Stimulated activated memory B cell treated with anti-CD40 and anti-IgM and Interleukin-4, amounts not matched to agents 10 μg/mL and 1 μg/mL and 100 μg/mL, for 72 hours (primary cell): ENCODE measurements at places on chromosomes 3 and 15.

DNA sequence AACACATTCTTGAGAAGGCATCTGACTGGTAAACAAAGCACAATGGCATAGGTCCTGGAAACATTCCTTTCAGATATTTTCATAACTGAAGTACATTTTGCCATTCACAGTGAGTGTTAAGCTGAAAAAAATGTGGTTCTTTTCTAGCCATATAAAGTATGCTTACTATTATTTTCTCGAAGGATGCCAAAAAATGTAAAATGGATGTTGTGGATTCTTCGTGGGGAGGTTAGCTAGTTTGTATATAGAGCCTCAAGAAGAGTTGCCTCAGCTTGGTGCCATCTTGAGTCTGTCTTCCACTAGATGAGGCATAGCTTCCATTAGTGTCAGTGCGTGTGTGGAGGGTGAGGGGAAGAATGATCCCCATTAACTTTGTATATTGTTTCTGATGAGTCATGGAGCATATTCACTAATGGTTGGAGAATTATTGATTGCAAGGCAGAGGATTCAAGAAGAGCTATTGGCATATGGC lies 4.1 kb downstream of the MBNL1 start:
- ATAC-seq = no peak

DNA sequence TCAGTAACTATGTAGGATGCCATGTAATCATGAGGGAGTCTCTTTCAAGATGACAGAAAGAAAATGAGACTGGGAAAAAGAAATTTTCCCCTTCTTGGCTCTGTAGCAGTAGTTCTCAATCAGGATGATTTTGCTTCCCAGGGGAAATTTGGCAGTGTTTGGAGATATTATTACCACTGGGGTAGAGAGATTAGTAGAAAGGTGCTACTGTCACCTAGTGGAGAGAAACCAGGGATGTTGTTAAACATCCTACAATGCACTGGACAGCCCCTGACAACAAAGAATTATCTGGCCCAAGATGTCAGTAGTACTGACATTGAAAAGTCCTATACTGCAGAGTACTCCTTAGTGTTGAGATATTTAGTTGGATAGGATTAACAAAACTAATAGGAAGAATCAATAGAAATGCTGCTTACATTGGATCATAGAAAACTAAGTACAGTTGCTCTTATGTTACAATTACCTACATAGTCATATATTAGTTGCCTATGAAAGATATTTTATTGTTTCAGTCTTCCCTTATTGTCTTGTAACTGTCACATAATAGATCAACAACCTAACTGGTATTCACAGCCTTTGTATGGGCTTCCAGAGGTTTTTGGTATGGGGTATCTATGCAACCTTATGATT lies 433.3 kb downstream of the RAP2B start:
- ATAC-seq = peak; percentile 56

DNA sequence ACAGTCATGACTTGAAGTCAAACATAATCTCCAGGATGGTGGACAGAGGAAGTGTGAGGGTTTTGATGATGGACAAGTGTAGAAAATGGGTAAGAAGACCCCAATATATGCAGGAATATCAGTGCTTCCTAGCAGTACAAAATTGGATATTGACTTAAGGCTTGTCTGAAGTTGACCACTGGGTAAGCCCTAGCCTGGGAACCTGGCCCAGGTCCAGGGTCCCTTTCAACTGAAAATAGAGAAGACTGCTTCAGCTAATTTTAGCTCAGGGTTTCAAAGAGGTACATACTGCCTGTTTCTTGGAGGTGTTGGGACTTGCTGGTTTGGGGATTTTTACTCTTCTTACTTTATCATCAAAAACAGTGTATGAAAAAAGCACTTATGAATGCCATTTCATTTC lies 4.7 kb downstream of the NR1D2 start:
- ATAC-seq = no peak

DNA sequence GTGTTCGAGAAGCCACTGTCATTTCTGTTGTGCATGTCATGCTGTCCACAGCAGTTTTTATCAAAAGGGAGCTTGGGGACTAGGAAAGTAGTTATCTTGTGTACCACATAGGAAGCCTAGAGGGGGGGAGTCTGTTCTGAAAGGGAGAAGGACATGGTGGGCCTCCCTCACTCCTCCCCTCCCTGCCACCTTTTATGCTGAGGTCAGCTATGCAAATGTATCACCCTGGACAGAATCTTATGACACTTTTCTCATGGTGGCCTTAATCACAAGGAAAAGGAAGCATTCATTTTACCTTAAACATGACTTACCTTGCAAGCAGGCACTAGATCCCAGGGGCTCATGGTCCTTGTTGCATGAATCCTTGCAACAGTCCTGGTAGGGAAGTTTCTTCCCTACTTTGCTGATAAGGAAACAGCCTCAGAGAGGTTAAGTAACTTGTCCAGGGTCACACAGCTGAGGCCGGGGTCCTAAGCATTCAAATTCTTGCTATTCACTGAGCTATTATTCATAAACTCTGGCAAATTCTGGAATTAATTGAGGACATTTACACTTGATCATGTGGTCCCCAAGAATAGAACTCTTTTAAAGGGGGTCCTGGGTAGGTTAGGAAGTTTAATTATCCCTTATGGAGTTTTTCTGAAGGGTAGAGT lies 81.1 kb upstream of the SLC6A1 start:
- ATAC-seq = no peak

DNA sequence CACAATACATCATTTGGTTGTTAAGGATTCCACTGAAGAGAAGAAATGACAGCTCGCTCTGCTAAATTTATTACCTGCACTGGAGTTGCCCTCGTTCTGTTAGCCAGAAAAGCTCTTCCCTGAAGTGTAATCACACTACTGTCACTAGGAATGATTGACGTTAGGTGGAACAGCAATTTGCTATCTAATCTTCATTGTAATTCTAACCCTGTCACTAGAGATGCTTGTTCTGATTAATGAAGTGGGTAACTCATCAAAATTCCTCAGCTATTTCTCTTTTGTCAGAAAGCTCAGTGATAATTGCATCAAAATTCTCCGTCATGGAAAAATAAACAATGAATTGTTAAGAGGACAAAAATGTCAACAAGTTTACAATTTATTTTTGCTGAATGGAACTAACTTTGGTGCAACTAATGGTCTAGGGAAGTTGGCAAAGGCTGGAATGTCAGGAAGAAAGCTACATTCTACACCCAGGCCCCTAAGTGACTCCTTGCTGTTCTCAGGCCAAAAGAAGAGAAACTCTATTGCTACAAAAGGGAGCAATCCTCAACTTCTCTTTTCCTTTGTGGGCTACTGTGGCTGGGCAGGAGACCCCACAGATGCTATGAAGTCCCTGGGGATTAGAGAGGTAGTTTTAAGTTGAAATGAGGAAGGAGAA lies 34.1 kb downstream of the CCDC191 start:
- ATAC-seq = no peak

GRCh38 chr3:59286791-59287531 lies 237.1 kb upstream of the CFAP20DC start:
- peak; percentile 63 for ATAC-seq

DNA sequence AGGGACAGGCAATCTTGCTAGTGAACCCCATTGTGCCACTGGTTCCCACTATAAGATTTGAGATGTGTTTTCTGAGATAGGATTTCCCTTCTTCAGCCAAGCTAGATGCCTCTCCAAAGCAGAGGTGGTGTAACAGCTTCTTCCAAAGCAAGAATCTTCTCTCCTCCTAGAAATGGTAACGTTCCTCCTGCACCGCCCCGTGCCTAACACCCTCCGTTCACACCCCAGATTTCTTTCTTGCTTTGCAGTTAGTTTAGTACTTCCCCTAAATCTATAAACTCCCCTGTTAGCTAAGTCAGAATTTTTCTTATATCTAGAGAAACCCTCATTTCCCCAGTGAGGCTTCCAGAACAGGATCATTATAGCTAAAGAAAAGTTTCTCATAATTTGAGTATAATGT lies 617.6 kb upstream of the MDFIC2 start:
- ATAC-seq = no peak

DNA sequence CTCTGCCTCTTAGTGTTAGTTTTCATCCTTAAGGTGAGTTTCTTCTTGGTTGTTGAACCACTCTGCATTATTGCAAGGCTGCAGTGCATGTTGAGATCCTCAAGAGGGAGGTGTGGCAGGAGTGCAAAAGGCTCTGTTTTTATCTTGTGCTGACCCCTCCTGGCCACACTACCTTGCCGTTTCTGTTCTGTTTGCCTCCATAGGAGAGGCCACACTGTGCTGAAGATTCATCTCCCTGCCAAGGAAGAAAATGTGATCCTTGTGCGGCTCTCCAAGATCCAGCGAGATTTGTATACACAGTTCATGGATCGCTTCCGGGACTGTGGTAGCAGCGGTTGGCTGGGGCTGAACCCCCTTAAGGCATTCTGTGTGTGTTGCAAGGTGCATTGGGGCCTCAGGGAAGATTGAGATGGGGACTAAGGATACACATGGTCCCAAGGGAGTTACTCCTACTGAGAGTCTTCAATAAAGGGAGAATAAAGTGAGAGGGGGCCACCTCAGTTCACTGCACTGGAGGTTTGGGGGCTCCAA lies 33.0 kb upstream of the TEX264 start:
- ATAC-seq = peak; percentile 75

GRCh38 chr15:27928386-27928785 lies 170.7 kb downstream of the OCA2 start:
- ATAC-seq = no peak

DNA sequence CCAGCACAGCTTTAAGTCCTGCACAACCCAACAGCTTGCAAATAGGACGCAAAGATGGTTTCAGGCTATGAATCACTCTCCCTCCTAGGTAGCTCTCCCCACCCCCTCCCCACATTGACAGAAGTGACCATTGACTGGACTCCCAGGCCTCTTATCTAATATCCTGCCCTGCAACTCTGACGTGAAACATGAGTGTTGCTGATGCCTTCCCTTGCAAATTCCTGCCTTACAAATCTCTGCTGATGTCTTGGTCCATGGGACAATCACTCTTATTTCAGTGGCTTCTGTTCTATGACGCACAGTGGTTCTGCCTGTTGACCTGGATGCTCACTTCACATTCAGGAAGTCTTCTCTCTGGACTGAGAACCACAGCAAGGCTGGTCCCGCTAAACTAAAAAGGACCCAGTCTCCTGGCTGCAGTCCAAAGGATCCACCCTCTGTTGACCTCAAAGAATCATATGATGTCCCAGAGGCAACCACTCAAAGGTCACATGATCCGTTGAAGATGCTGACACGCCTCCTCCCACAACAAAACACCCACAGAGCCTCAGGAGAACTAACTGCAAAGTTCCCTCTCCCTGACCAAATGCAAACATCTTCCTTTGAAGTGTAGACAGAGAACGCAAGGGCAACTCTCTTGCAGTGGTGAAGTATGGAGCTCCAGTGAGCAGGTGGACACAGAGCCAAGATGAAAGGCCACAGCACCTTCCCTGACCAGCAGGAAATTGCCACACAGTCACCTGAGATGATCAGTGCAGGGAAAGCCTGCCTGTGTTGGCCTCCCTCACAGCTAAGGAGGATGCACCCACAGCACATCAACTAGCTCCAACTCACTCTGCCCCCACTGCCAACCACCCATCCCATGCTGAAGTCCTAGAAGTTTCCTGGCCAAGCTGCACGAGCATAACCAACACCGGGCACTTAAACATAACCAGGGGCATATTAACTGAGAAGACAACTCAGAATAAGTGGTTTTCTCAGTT lies 112.3 kb downstream of the ADAMTS17 start:
- ATAC-seq = no peak

GRCh38 chr3:180802837-180803236 lies 109.6 kb upstream of the FXR1 start:
- ATAC-seq = no peak

DNA sequence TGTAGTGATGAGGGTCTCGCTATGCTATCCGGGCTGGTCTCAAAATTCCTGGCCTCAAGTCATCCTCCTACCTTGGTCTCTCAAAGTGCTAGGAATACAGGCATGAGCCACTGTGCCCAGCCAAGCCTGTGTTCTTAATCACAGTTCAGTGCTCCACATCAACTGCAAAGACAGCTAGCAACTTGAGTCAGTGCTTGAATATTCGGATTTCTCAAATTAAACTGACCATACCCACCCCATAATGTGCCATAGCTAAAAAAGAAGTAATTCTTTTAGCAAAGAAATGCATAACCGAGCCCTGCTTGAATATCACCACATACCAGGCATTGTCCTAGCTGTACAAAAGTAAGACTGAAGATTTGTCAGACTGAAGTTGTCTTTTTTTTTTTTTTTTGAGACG lies 89.2 kb downstream of the BTD start:
- ATAC-seq = no peak

DNA sequence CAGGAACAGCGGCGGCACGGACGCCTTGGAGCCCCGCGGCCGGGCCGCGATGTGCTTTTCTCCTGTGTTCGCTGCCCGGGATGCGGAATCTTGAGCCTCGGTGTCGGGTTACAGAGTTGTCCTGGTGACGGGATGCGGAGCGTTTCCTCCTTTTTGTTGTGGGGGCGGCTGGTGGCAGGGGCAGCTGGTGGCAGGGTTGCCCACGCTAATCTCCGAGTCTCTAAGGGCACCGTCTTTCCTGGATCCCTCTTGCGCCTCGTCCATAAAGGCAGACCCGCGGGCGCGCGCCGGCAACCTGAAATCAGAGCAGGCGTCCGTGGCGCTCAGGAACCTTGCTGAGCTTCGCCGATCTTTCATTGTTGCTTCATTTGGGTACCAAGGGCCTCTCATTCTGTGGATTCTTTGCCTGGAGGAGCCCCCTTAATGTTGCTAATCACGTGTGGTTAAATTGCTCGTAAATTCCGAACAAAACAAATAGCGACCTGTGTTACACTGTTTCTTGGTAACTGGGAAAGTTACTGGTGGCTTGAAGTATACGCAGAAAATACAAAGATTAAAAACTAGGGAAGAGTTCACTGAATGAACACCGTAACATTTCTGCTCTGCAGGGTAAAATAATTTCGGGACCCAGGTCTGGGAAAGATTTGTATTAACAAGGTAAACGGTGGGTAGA lies 844 bp upstream of the PFN2 start:
- no peak for ATAC-seq

- no peak for ATAC-seq
Observed at GRCh38 chr3:81308306-81308705, 453.1 kb downstream of the GBE1 start.

GRCh38 chr15:84749111-84749991 lies 959 bp downstream of the ZNF592 start:
- ATAC-seq = no peak

GRCh38 chr3:87101861-87102625 lies 111.1 kb upstream of the VGLL3 start:
- no peak for ATAC-seq

DNA sequence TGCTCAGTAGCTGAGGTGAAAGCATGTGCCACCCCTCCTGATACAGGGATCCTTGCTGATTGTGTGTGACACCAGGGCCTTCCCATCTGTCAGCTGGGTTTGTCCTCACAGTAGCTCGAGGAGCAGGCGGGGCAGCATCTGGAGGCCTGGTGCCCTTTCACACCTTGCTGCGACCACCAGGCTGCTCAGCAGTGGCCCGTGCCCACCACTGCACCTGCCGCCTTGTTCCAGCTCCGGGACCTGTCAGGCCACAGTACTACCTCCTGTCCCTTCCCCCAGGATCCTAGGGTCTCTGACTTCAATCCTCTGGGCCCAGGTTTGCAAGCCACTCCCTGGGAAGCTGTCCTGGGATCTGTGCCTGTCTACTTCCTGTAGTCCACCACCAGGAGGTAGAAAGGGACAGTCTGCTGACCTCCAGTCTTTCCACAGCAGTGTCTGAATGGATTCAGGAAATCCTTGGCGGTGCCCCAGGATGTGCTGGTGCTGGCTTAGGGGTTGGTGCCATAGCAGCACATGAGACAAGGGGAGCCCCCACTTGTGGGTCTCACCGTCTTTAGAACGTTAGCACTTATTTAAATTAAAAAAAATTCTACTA lies 27.5 kb downstream of the APBA2 start:
- no peak for ATAC-seq
